ENCODE measurements at places on chromosomes 5 and 9.

DNA sequence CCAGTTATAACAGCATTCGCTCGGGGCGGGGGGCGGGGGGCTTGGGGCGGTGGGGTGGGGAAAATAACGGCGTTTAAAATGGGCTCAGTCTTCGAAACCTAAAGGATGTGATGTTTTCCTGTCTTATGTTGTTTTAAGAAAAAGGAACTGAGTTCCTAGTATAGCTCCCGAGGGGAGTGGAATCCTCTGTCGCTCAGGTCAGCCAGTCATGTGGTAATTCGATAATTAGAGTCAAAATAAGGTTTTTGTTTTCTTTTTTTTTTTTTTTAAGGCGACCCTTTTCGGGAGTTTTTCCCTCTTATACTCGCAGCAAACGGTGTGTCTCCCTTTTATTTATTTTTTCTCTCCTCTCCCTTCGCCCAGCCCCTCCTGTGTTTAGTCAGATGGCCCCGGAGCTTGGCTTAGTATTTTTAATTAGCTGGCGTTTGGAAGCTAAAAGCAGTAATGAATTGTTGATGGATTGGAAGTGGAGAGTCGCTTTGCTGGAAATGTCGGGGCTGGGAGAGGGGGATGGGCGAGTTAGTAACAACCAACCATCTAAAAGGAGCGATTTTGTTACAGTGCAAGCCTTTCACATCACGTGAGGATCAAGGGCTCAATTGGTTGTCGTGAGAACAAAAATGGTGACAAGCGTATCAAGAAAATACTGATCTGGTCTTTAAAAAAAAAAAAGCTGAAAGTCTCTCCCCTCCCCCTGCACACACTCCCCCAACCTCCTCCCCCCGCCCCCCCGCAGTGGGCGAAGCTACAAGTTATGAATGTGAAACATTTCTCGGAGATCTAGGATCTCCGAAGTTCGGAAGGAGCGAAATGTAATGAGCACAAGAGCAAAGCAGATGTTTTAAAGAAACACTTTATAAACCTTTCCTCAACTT, 714 bp upstream of the ZNF608 start:
- no peak for DNase-seq

GRCh38 chr9:33452828-33453271, 5.5 kb upstream of the AQP3 start:
- DNase-seq = peak; percentile 95

- DNase-seq = no peak
Measured at GRCh38 chr5:90626493-90626892, 67.9 kb downstream of the ADGRV1 start.

GRCh38 chr9:108575276-108575675, 280.5 kb downstream of the ACTL7B start:
- DNase-seq = no peak

DNA sequence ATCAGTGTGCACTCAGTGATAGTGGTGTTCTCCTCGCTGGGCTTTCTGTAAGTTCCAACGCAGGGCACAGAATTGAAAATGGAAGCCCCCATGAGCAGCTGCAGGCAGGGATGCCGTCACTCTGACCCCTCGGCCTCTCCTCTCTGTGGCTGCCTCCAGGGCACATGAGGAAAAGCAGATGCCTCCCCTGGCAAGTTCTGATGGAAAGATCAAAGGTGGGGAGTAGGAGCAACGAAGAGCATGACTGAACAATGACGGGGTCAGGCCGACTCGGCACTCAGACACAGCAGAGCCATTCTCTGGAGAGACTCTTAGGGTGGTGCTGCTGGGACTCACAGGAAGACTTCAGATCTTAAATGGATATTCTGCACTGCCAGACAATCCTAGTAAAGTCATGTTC, 65.6 kb upstream of the CKMT2 start:
- no peak for DNase-seq

GRCh38 chr5:111997711-111998110, 240.7 kb upstream of the NREP start:
- DNase-seq = peak; percentile 80
